ENCODE measurements at places on chromosomes 1 and 21.

- DNase-seq: peak; percentile 89
Observed at GRCh38 chr1:11478571-11479374, at the start of gene DISP3. DISP3 (plus strand) TSS chr1:11479155; CDS start chr1:11500993, 21,838 bp downstream.

DNA sequence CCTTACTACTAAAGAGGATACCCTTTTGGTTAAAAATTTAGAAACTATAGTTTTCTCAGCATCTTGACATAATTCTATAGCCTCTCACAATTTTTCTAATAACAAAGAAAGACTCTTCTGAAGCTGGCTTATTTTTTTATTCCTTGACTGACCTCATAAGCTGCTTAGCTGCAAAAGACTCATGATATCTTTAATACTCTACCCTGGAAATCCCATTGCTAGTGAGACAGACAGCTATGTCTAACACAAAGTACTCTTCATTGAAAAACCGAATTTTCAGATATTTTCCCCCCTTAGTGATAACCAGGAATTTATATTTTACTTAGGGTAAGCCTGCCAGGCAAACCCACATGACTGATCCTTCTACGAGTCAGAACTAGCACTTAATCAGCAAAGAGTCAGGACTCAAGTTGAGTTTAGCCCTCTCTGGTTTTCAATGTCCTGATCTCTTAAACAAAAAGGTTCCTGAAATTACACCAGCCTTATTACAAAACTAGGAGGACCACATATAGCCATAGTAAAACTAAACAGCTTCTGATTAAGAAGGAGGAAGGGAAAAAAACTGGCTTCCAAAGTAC, 56.9 kb downstream of the ENAH start:
- DNase-seq: no peak

- peak; percentile 15 for DNase-seq
Observed at GRCh38 chr1:177181280-177181630, 10.5 kb downstream of the BRINP2 start.

DNA sequence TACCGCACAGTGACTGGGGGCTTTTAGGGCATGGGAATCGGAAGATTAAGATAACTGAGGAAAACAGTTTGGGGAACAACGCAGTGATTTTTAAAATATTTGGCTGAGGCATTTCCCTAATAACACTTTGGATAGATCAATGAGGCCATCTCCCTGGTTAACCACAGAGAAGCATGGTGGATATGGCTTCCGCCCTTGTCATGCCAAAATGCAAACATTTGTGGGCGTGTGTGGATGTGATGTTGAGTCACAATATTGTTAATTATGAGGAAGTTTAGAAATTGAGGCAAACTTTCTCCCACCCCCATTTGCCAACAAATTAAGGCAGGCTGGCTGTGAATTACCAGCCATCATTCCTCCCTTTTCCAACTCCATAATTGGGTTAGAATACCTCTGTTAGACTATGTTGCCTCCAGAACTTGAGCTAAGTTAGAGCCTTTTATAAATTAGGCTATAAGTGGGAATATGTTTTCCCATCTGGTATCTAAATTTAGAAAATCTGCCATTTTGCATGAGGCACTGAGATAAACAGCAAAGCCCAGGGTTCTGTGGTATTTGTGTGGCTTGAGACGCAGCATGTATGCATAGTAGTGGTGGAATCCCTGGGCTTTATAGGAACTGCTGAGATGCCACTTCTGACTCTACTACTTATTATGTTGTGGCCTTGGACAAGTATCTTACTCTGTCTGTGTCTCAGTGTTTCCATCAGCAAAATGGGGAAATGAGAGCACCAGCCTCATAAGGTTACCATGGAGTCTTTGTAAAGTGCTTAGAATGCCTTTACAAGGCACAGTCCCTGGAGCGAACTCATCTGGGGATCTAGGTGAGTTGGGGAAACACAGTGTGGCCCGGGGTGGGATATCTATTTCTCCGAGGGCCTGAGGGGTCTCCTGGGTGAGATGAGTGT, 154.6 kb downstream of the C1orf94 start:
- no peak for DNase-seq

GRCh38 chr1:46485564-46486431, 3.8 kb upstream of the DMBX1 start:
- DNase-seq: no peak

GRCh38 chr1:3773572-3774275, 1.2 kb downstream of the SMIM1 start:
- no peak for DNase-seq

DNA sequence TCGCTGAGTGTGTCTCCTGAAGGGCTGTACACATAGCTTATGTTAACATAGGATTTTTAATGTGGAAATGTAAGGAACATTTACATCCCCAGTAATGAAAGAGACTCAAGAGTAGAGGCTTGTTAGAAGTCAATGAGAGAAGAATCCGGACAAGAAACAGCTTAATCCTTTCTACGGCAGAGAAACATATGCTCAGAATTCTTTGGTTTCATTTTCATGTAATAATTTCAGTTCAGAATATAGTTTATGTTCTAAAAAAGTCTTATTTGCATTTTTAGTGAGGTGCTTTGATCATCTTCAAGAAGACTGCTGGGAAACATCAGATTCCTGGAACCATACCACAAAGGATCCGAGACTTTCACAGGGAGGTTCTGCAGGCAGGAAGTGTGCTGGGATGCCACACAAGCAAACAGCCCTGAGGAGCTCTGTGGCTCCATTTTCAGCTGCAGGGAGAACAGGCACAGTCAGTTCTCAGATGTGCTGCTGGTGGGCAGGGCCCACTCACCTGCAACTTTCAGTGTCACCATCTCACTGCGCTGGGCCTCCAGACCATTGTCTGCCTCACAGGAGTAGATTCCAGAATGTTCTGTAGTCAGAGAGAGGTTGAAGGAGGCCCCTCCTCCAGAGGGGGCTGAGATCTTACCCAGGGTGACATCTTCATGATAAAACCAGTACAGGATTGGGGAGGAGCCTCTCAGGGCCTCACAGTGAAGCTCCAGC, 28.4 kb downstream of the FCRL5 start:
- DNase-seq: no peak
